ENCODE measurements at places on chromosomes 13 and 19.

DNA sequence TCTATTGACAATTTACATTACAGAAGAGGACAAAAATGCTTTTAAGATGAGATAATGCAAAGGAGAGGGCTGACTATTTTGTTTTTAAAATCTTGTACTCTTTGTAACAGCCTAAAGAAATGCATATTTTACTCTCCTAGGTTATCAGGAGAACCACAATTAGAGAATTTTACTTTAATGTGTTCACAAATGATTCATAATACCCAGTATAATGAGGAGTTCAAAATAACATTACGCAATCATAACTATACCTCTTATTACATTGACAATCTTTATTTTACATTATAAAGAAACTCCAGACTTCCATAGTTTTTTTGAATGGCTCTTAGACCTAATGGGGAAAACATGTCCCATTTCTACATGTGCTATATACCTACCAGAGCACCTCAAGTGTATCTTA lies 1089.7 kb downstream of the PCDH17 start:
- DNase-seq, result no peak

- DNase-seq, result no peak
Observed at GRCh38 chr19:36449059-36449670, 30.7 kb upstream of the ZFP82 start.

- peak; percentile 57 for DNase-seq
Observed at GRCh38 chr19:4083677-4084546, 17.2 kb upstream of the ZBTB7A start.

DNA sequence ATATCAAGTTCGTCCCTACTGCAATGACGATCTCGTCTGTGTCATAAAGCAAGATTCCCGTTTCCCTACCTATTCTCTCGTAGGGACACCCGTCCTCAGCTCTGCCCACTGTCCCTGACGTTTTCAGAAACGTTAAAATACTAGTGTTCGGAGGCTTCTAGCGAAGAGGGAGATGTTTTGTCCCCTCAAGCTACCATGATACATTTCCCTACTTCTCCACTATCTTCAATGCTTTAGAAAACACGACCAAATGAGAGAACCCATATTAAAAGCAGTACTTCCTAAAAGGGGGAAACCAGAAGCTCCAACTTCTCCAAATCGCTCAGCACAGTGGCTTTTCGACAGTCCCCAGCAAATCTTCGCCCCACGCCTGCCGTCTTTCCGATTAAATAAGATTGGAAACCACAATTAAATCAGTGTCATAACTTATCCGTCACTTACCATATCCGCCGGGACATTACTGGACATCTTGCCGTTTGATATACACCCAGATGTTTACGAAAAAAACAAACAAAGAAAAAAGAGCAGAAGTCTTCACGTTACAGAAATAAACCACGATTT lies 1.3 kb downstream of the UBL3 start:
- peak; percentile 32 for DNase-seq

DNA sequence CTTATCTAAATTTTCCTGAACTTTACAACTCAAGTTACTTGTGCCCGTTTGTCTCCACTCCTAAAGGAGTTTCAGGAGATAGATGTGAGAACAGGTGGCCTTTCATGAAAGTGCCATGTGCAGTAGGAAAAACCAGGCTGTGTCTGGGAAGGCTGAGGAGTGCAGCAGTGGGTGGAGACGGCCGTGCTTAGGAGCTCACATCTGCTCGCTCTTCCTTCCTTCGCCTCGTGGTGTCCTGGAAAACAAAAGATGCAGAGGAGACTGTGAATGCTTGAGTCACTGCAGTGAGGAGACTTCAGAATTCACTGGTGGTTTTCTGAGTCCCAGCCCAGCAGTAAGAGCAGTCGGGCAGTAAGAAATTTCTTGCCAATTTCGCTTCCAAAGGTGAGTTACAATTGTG lies 138.4 kb upstream of the RNF113B start:
- no peak for DNase-seq

GRCh38 chr19:3785451-3785937 lies 687 bp downstream of the MATK start:
- DNase-seq, result peak; percentile 60

GRCh38 chr13:43988302-43988701 lies 108.6 kb downstream of the LACC1 start:
- DNase-seq, result no peak

DNA sequence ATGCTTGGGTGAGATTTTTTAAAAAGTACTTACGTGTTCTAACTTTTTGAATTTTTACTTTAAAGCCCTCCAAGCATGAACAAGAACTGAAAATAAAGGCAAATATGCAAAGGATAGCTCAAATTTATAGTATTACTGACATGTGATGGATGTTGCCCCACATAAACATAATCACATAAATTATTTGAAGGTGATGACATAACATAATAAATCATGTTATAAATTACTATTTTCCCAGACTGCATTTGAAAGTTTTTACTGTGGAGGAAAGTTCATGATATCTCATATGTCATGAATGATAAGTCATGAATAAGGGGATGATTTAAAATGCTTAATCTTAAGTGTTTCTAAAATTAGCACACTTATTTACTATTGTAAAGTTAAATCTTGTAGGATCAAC lies 705.7 kb upstream of the SLITRK1 start:
- no peak for DNase-seq

DNA sequence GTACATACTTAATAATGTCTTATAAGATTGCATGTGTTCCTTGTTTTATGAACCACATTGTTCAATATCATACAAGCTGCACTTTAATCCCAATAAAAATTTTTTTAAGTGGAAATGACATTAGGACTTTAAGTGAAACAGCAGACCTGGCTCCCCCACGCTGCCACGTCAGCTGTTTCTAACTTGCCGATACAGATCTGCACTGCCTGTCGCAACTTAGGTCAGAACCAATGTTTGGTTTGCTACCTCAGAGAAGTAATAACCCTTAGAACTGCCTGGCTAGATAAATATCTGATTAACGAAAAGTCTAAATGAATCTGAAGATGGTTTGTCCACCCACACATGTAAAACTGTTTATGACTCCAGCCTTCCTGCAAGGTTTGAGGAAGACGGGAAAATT lies 327.5 kb upstream of the DACH1 start:
- DNase-seq, result no peak
